ENCODE measurements at places on chromosomes 13 and 19.

DNA sequence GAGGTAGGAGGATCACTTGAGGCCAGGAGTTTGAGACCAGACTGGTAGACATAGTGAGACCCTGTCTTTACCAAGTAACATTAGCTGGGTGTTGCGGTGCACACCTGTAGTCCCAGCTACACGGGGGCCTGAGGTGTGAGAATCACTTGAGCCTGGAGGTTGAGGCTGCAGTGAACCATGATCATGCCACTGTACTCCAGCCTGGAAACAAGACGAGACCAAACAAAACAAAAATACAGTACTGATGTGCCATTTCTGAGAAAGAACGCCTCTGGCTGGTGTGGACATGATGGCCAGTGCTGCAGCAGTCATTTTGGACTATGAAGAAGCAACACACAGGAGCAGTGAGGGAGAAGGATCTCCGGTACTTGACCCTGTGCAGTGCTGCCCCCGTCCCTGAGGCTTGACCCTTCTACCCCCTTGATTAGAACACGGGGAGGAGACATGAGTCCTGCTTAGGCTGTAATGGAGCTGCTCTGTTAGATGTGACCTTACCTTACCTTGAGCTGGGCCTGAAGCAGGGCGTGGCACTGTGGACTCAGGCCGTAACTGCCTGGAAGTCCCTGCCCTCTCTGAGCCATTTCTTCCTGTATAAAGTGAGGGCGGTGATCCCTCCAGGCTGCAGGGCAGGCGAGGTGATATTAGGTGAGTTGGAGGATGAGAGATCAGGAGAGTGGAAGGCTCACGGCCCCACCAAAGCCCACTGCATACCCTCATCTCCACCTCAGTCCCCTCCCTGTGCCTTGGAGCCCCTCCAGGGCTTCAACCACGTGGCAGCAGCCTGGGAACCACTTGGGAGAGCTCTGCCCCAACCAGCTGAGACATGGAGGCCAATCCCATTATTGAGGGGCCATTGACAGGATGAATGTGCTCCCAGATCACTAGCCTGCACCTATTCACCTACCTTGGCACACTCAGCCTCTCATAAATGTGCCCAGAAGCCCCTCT lies 5.9 kb downstream of the RPL18A start:
- DNase-seq: no peak

DNA sequence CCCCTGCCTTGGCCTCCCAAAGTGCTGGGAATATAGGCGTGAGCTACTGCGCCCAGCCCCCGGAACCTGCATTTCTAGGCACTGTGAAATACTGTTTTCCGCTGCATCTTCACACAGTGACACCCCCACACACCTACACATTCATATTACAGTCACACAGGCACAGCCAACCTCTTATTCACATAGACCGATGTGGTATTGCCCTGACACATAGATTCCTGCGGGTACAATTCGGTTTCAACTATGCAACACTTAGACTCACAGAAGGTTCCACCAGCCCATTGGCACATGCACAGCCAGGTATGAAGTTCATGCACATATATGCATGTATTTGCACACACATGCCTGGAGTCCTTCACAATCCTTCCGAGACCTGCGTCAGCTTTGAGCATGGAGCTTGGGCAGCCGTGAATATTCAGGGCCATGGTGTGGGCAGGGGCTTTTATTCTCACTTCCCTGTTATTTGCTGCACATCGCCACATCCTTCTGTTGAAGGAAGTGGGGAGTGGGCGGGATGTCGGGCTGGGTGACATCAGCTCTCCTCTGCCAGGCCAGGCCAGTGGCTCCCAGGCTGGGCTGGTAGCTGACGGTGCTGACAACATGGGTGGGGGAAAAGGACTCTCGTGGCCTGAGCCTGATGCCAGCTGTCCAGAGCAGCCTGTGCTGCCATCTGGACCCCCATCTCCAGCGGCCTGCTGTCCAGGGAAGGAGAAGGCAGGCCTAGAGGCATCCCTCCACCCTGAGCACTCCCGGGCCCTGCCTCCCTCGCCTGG lies 5.4 kb upstream of the CDC37 start:
- DNase-seq: no peak

DNA sequence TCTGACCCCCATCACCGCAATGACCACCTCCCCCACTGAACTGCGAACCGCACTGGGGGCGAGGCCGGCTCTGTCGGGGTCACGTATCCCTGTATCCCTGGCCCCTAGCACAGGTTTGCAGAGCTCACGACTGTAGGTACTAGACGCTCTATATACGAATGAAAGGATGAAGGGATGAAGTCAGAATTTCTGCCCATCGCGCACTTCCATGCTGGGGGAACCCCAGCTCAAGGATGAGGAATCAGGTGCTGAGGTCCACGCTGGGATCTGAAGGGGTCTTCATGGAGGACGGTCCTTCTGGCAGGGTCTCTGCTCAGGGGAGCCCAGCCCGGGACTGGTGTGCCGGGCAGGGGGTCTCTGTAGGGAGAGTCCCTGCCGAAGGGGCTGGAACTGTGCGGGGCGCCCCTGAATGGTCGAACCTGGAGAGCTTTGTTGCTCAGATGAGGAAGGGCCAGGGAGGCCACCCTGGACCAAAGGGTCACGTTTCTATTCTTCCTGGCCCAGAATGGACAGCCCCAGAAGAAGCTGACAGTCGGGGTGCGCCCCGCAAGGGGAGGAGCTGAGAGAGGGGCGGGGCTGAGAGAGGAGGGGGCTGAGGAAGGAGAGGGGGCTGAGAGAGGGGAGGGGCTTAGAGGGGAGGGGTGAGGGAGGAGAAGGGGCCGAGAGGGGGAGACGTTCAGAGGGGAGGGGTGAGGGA lies 37.9 kb upstream of the SEMA6B start:
- DNase-seq: no peak

- DNase-seq: no peak
Measured at GRCh38 chr19:31154021-31154420, 195.2 kb downstream of the TSHZ3 start.
